ENCODE measurements at places on chromosomes 6 and 20.
A peak's percentile ranks its signal among the peaks of the same experiment; 100 is the strongest.

DNA sequence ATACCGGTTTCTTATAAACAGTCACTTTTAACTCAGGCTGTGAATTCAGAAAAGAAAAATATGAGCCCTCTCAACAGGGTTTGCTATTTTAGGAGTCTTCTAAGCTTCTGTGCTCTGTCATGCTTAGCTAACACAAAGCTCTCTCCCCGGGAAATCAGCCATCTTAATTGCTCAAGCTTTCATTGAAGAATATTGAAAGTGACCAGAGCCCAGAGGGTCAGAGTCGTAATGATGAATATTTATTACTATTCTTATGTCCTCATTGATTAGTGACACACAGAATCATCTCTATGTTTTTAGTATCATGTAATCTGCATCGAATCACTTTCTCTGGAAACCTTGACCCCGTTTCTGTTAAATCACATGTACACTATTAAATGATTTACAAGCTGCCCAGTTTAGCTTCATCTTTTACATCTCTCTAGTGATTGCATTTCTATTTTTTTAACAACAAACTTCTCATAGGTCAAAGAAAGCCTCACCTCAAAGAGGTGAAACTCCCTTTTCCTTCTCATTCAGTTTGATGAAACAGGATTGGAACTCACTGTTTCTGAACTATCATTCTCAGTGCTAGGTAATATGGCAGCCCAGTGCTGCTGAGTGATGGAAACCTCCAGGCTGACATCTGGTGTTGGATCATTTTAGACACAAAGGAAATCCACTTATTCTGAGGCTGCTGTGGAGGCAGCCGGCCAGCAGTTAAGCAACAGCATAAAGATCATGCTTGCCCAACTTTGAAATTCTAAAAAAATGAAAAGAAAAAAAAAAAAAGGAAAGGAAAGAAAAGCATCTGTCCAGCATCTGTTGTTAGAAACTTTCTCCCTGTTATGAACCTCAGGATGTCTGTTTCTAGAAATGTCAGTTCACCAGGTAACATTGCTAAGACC lies 96.3 kb downstream of the RFPL4B start:
- no peak for DNase-seq

DNA sequence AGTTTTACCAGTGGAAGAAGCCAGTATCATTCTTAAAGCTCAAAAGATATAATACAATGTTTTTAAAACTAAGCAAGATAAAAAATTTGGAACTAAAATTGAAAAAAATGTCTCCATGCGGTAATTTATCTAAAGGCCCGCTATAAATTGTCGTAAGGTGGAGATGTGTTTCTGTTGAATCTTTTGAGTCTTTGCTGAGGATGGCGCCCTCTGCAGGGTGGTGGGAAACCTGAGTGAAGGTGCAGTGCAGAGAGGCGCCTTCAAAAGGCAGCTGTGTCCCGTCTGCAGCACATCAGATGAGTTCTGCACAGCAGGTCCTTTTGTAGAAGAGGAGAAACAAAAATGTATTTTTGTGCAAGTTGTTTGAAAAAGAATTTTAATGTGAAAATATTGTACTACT lies 29.4 kb upstream of the KIF25 start:
- no peak for DNase-seq

GRCh38 chr20:41050361-41051008 lies 21.9 kb downstream of the TOP1 start:
- no peak for DNase-seq

- peak; percentile 62 for DNase-seq
These were observed 61.7 kb downstream of the UTRN start for GRCh38 chr6:144346719-144347447.

- DNase-seq, result no peak
These were observed 62.5 kb upstream of the PTGIS start for GRCh38 chr20:49630396-49630951.

DNA sequence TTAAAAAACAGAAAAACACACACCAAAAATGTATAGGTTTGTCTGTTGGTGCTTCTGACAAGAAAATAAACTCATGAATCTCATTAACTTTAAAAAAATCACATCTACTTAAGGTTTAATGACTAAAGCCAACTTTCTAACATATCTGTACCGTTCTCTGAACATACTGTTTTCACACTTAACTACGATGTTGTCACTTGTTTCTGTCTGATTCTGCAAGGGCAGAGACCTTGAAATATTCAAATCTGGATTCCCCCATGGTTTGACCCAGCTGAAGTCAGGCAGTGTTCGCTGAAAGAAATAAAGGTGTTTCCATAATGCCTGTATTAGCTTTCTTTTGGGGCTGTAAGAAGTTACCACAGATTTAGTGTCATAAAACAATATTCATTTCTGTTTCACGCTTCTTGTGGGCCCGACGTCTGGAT lies 2.7 kb upstream of the ASXL1 start:
- no peak for DNase-seq

GRCh38 chr6:95578106-95578410 lies 723 bp downstream of the MANEA start:
- no peak for DNase-seq

All from HTR-8/SVneo (cell line).